ENCODE measurements at places on chromosomes 13 and 19.
A peak's percentile ranks its signal among the peaks of the same experiment; 100 is the strongest.

DNA sequence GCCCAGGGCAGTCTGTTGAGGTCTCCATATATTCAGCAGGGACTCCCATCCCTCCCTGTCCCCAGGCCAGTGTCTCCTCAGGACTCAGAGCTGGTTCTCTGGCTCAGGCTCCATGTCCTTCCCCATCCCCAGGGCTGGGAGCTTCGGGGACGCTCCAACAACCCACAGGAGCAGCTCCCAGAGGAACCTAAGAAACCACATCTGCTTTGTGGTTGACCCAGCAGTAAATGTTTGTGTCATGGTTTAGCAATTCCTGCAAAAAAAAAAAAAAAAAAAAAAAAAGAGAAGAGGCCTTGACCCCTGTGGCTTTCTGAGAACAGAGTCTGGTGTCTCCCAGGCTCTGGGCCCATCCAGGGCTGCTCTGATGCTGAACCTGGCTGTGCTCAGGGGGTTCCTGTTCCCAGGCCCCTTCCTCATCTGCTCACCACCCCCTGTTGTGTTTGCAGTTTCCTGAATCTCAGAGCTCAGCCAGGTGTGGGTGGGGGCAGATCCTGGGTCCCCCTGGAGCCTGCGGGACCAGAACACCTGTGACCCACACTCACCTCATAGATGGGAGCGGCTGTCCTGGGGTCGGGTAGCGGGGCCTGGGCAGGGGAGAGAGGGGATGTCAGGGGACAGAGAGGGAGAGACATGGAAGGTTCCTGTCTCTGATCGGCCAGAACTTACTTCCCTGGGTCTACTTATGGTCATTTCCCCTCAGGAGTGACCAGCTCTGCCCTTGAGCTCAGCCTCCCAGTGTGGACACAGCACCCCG lies 25.2 kb upstream of the CEACAM1 start:
- DNase-seq, result peak; percentile 86

DNA sequence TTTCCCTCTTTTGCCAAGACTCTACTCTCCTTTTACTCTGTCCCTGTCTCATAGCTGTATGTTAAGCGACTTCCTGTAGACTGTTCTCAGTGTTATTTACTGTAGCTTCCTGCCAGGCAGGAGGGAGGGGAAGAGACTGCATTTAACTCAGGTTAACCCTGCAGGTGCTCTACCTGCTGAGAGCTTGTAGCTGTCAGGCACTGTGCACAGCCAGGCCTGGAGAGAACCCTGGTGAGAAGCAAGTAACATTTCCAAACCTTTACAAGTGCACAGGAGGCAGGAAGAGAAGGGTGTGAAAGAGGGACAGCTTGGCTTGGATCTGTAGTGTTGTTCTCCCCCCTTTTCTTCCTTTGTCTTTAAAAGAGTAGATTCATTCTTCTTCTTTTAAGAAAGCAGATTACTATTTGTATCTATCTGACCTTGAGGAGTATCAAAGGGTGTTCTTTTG lies 167.1 kb downstream of the LMO7 start:
- no peak for DNase-seq

DNA sequence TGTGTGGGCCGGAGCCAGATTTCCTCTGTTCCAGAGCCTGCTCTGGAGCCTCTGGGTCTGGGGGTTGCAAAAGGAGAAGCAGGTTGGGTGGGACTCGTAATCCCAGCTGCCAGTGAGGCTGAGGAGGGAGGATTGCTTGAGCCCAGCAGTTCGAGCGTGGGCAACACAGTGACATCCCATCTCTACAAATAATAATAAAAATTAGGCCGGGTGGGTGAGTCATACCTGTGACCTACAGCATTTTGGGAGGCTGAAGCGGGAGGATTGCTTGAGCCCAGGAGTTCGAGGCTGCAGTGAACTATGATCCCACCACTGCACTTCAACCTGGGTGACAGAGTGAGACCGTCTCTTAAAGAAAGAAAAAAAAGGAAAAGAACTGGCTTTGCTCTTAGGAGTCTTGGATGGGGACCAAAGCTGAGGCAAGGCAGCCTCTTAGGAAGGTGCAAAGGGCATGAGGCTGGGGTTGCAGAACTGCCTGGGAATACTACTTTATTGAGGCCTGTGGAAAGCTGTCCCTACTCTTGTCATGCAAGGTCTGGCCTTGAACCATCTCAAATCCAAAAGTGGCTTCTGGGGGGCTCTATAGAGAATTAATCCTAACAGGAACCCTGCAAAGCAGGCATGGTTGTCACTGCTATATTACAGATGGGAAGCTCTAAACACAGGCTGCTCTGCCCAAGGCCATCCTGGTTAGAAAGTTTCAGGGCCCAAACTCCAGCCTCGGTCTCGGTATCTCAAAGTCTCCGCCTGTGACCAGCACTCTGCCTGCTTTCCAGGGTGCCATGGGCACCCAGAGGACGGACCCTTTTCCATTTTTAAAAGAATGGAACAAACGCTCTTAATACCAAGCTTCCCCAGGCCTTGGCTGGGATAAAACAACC lies 880 bp upstream of the C19orf12 start:
- DNase-seq, result no peak

GRCh38 chr13:99969919-99970650 lies 1.5 kb downstream of the ZIC5 start:
- no peak for DNase-seq

GRCh38 chr19:54316746-54317107 lies 3.8 kb upstream of the LILRA5 start:
- no peak for DNase-seq

DNA sequence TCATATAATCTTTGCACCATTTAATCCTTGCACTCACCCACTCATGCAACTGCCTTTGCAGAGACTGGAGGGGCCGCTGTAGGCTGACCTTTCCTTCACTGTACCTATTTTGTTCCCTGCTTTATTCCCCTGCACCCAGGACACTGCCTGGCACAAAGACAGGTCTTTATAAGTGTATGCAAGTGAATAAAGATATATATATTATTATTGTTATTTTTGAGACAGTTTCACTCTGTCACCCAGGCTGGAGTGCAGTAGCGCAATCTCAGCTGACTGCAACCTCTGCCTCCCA lies 3.8 kb downstream of the ALOX5AP start:
- no peak for DNase-seq

Measured in EH (cell line).